ENCODE measurements at places on chromosomes 4 and X.

GRCh38 chr4:105162123-105162796 is 15.6 kb downstream of the TET2 start:
- H3K4me1 ChIP-seq = no peaks in the 10 kb centered on the region
- H3K27ac ChIP-seq = no peak overlapping the region
- no peak for DNase-seq

DNA sequence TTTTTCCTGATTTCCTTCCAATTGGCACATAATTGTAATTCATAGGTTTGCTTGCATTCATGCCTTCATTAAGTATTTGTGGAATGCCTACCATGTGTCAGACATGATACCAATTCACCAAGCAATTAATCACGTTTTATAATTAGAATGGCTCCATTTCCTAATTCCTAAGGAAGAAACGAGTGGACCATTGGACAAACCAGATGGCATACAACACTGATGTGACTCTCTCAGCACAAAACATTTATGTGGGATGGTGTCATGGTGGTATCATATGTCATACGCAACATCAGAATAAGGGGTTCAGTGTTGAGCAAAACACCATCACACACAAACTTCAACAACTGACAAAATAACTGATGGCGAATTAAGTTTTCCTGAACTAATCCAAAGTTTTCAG is 502.8 kb downstream of the DMD start:
- H3K4me1 ChIP-seq = no peaks in the 10 kb centered on the region
- H3K27me3 ChIP-seq = no peaks in the 10 kb centered on the region
- DNase-seq = no peak
- no peaks in the 10 kb centered on the region for H3K36me3 ChIP-seq

DNA sequence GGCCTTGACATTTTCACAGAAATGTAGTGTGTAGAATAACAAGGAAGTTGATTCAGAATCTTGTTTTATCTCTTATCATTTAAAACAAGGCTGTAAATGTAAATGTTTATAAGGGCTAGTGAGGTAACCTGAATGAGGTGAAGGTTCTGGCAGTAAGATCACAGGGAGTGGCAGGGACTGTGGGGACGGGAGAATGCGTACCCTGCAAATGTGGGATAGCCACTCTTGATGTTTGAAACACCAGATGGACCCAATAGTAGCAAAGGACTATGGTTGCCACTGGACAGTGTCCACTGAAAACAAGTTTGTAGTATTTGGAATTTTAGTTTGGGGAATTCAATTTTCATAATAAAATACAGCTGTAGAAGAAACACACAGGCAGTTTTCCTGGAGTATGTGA is 155.3 kb downstream of the FHIP1A start:
- H3K27ac ChIP-seq = no peak overlapping the region
- no peak overlapping the region for H3K4me3 ChIP-seq
- no peak for DNase-seq

DNA sequence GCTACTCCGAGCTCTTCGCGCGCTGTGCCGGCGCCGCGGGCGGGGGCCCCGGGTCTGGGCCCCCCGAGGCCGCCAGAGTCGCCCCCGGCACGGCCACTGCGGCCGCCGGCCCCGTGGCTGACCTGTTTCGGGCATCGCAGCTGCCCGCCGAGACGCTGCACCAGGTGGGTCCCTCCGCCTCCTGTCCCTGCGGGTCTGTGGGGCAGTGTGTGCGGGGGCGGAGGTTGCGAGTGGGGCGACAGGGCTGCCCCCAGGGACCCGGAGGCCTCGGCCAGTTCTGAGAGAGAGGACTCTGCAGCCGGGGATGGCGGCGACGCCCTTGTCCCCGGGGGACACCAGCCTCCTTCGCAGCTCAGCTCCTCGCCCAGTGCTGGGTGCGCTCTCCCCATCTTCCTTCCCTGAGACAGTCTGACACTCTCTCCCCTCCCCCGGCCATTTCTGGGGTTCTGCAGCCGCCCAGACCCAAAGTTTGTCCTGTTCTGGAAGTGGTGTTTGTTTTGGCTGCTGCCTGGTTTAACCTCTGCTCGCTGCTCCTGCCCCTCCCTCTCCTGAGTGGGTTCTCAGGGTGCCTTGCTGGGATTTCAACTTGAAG is 609 bp downstream of the REPS2 start:
- no peak overlapping the region for H3K27ac ChIP-seq
- no peaks in the 10 kb centered on the region for H3K4me1 ChIP-seq
- H3K36me3 ChIP-seq = no peaks in the 10 kb centered on the region
- peak overlapping the region; percentile 63 for H3K4me3 ChIP-seq
- no peak for DNase-seq

- DNase-seq = no peak
- no peak overlapping the region for H3K4me3 ChIP-seq
- no peaks in the 10 kb centered on the region for H3K27me3 ChIP-seq
- H3K36me3 ChIP-seq = no peaks in the 10 kb centered on the region
Observed at GRCh38 chr4:3346146-3346545, 53.3 kb downstream of the RGS12 start.

DNA sequence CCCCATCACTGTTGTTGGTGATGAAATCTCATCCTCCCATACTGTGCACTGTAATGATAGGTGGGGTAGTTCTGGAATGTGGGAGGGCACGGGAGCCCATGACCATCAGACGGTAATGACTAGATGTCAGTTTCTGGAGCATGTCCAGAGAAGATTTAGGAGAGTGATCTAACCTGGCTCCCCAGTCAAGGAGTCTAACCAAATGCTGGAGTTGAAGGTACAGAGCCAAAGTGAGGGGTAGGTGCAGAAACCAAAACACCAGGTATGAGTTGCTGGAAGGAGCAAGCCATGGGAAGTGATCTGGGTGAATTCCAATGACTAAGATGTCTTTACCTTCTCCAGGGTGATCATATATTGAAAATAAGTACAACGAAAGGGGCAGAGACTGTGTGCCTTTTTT is 296.9 kb downstream of the INPP4B start:
- no peak for DNase-seq
- H3K4me1 ChIP-seq = no peaks in the 10 kb centered on the region
- no peak overlapping the region for H3K27ac ChIP-seq
- no peaks in the 10 kb centered on the region for H3K27me3 ChIP-seq

DNA sequence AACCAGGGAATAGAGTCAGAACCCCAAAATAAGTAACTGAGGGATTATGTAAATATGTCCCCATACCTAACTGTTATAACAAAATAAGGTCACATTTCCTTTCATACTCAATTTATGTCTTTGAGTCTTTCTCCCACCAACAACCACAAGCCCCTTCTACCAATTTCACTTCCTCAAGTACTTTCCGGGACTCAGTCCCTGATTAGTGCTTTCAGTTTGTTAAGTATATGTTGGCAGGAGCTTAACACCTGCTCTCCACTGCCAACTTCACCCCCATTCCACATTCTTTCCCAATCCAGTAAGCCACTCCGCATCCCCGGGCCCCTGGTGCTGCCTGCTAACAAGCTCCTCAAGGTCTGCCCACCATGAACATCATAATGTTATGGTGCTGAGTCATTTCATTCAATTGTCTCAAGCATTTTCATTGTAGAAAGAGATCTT is 71.3 kb upstream of the SPRY1 start:
- no peak overlapping the region for H3K27ac ChIP-seq
- H3K4me1 ChIP-seq = no peaks in the 10 kb centered on the region
- no peaks in the 10 kb centered on the region for H3K36me3 ChIP-seq

GRCh38 chrX:71191248-71191647 is 31.8 kb upstream of the GJB1 start:
- peaks cover 3% of the 10 kb centered on the region for H3K4me1 ChIP-seq
- H3K4me3 ChIP-seq = no peak overlapping the region
- H3K27ac ChIP-seq = no peak overlapping the region
- H3K36me3 ChIP-seq = no peaks in the 10 kb centered on the region
- no peak for DNase-seq

DNA sequence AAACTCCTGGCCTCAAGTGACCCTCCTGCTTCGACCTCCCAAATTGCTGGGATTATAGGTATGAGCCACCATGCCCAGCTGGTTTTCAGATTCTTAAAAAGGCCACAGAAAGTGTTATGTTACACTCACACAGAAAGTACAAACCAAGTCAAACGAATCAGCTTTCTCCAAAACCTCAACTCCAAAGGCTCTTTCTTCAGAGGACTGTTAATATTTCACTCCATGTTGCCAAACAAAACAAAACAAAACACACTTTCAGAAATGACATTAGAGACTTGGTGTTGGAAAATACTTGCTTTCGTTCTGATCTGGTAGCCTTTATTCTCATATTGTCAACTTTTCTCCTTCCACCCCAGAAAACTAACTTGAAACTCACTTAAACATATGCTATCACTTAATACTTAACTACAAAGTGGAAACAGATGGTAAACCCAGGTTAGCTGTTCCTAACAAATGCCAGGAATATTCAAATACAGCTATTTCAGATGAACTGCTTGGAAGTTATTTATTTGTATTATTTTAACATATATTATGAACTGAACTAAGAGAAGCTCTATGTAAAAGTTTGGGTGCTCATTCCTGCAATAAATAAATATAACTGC is 34.7 kb downstream of the RLIM start:
- H3K27ac ChIP-seq = no peak overlapping the region
- no peak for DNase-seq
- no peak overlapping the region for H3K4me3 ChIP-seq
- H3K27me3 ChIP-seq = no peaks in the 10 kb centered on the region

DNA sequence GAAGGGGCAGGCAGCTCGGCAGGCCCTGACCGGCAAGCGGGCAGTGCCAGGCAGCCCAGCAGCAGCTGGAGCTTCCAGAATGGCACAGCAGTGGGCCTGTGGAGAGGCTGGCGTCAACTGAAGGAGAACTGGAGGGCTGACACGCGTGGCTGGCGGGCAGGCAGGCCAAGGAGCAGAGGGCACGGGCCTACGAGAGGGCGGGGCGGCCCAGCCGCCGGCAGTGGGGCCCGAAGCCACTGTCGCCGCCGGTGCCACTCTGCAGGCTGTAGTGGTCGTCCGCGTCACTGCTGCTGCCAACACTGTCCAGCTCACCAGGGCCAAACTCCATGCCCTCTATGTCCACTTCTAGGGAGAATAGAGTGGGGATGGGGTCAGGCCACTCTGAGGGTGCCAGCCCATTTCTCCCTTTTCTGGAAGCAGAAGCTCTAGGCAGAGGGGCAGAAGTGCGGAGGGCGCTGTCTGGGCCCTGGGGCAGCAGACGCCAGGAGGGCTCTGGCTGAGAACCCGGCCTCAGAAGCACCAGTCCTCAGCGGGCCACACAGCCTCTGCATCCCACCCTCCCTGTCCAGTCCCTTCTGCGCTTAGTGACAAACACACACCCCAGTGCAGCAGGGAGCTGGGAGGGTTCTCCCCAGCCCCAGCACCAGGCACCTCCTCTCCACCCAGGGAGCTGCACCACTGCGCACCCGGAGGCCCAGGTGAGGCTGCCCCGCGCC is 8.6 kb upstream of the HAUS3 start:
- H3K36me3 ChIP-seq = no peaks in the 10 kb centered on the region
- peak; percentile 37 for DNase-seq
- no peaks in the 10 kb centered on the region for H3K27me3 ChIP-seq
- no peaks in the 10 kb centered on the region for H3K4me1 ChIP-seq
- no peak overlapping the region for H3K27ac ChIP-seq

DNA sequence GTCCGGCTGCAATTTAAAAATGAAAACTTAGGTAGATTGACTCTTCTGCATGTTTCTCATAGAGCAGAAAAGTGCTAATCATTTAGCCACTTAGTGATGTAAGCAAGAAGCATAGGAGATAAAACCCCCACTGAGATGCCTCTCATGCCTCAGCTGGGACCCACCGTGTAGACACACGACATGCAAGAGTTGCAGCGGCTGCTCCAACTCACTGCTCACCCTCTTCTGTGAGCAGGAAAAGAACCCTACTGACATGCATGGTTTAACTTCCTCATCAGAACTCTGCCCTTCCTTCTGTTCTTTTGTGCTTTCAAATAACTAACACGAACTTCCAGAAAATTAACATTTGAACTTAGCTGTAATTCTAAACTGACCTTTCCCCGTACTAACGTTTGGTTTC is 41.0 kb downstream of the MAP7D3 start:
- no peaks in the 10 kb centered on the region for H3K27me3 ChIP-seq
- no peak for DNase-seq
- no peak overlapping the region for H3K27ac ChIP-seq
- H3K4me1 ChIP-seq = peaks cover 5% of the 10 kb centered on the region

DNA sequence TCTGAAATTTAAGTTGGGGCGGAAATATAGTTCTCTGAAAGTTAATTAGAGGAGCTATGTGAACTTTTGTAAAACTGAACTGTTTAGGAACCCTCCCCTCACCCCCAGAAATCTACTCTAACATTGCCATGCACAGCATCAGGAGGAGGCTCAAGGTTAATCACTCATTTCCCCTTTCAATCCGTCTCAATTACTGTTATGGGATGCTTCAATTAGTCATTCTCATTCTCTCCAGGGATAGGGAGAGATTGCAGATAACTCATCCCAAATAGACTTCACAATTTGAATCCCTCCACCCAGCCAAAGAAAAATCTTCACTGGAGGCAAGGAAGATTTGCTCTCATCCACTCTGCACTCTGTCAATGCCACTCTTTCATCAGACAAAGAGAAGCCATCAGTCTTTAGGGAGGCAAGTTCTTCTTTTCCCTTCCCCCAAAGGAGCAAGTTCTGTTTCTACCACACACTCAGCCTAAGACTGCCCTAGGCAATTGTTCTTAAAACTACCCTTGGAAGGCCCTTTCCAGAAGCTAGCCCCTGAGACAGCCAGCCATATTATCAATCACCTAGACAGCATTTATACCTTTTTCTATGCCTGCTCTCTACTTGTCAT is 140.4 kb downstream of the SLC10A7 start:
- H3K27me3 ChIP-seq = no peaks in the 10 kb centered on the region
- no peak overlapping the region for H3K27ac ChIP-seq
- no peaks in the 10 kb centered on the region for H3K36me3 ChIP-seq
- no peak overlapping the region for H3K4me3 ChIP-seq
- no peak for DNase-seq
- H3K4me1 ChIP-seq = no peaks in the 10 kb centered on the region

- no peak for DNase-seq
- H3K27me3 ChIP-seq = no peaks in the 10 kb centered on the region
- no peaks in the 10 kb centered on the region for H3K36me3 ChIP-seq
- no peaks in the 10 kb centered on the region for H3K4me1 ChIP-seq
- H3K27ac ChIP-seq = no peak overlapping the region
- no peak overlapping the region for H3K4me3 ChIP-seq
Observed at GRCh38 chrX:152813206-152813605, 17.4 kb downstream of the CETN2 start.

DNA sequence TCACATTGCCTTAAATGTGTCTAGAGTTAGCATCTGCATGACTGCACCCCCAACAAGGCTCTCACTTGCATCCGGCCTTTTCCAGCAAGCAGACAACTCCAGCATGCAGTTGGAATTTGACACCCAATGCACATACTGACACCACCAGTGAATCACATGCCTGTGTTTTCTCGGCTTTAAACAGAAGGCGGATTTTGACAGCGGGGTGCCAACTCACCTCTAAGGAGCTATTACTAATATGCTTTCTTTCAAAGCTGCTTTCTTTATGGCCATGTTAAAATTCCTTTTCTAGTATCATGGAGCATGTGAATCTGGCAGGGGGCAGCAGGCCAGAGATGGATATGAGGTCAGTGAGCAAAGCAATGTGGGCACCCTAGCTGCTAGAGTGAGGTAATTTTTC is 78.0 kb upstream of the CLNK start:
- no peaks in the 10 kb centered on the region for H3K27me3 ChIP-seq
- H3K36me3 ChIP-seq = no peaks in the 10 kb centered on the region
- H3K4me3 ChIP-seq = no peak overlapping the region
- DNase-seq = no peak
- H3K4me1 ChIP-seq = no peaks in the 10 kb centered on the region

GRCh38 chr4:53937918-53938317 is 126.5 kb downstream of the CHIC2 start:
- no peak for DNase-seq
- H3K4me3 ChIP-seq = no peak overlapping the region
- no peaks in the 10 kb centered on the region for H3K27me3 ChIP-seq

Data from H1 (cell line).